ENCODE measurements at places on chromosomes 3 and 15. TPM values are rescaled to one million over a fixed set of nuclear protein-coding genes. Genes with fewer than 3 reads are reported as not detected.

DNA sequence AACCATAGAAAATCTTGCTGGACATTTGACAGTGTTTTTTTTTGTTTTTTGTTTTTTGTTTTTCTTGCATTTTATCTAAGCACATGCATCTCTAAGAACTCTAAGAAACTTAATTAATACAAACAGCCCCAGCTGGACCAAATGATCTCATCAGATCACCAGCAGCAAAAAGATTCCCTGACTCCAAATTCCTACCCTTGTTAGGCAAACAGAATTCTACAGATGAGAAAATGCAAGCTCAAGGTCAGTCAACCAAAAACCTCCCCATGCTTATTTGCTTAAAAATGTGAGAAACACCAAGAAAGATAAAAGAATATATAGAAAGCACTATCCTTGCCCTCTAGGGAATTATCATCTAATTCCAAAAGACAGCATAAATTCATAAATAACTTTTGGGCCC, 65.4 kb downstream of the FOXP1 start:
- DNase-seq: no peak

- no peak for DNase-seq
Observed at GRCh38 chr3:29978036-29978435, 628.4 kb upstream of the TGFBR2 start.

DNA sequence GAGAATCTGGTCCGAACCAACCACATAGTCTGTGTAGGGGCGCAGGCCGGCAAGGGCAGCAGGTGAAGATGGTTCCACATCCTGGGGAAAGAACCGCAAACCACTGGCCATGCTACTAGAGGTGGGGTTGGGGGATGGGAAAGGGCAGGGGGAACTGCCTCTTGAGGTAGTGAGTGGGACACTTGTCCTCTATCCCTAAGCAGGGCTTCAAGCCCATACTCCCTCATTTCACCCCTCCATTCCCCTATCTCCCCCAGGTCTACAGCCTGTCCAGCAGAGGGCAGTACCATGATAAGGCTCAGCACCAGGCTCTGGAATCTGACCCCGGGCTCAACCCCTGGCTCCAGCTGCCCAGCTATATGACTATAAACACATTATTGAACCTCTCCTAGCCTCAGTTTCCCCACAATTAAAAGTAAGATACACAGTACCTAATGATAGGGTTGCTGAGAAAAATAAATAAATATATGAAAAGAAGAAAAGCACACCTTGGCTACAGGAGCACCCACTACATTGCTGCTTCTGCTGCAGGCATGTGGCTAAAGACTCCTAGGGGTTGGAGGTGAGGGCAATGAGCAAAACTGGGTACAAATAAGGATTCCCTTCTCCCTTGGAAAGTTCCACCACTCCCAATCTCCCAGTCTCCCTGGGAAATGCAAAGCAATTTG, 6.3 kb downstream of the GORASP1 start:
- DNase-seq: no peak

DNA sequence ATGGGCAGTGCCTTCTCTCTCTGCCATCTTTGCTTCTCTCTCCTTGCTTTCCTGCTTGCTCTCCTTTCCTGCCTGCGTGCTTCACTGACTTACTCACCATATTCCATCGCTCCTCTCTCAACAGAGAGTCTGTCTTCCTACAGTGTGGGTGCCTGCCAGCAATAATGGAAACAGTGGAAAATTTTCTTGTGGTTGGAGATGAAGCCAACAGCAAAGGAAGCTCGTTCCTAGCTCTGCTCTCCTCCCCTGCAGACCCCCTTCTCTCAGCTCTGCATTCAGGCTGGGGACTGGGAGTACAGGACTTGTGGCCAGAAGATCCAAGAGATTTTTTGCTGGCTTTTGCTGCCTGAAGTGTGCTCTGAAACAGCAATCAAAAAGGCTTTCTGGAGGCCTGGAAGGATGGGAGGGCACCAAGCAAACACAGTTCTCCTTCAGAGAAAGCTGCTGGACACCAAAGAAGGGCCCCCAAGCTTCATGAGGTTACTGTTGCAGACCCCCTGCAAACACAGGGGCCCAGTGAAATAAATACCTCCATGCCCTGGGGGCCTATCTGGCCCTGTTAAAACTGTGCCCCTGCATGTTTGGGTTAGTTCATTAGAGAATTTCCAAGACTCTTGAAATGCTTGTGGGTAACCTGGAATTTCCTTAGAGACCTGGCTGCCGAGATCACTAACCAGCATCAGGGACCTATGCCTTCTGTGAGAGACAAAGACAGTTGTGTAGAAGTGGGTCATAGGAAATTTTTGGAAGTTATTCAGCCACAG, 149.9 kb upstream of the RASGRP1 start:
- peak; percentile 58 for DNase-seq

GRCh38 chr15:52789601-52790168, 451 bp downstream of the ONECUT1 start:
- no peak for DNase-seq

GRCh38 chr3:10723991-10724390, 92.0 kb upstream of the SLC6A11 start:
- no peak for DNase-seq

GRCh38 chr3:130686833-130687232, 59.8 kb downstream of the PIK3R4 start:
- no peak for DNase-seq

DNA sequence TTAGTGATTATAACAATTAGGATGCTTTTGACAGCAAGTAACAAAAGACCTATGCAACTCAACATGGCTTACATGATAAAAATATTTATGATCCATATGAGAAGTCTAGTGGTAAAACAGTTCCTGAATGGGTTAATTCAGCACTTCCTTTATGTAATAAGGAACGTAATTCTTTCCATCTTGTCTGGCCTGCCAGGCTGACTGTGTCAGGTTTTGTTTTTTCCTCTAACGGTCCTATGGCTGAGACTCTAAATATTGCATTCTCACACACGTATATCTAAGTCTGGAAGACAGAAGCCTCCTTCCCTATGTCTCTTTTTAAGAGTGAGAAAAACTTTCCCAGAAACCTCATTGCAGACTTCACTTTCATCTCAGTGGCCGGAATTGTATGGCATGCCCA, 50.6 kb downstream of the DUT start:
- no peak for DNase-seq

The EFHB gene
- total RNA-seq: 3.3 TPM

The CPB1 gene
- not detected for total RNA-seq

The CLDN1 gene
- 169 TPM for total RNA-seq

The TRIM42 gene
- total RNA-seq: not detected

The MYO5C gene
- 22.3 TPM for total RNA-seq

The TNFSF10 gene
- total RNA-seq: 36.2 TPM

The IMPG2 gene
- total RNA-seq: under 0.01 TPM

The BTLA gene
- total RNA-seq: not detected

The TRAK1 gene
- 23.8 TPM for total RNA-seq
